ENCODE measurements at places on chromosomes 13 and 19.

- DNase-seq, result no peak
These were observed 83.5 kb upstream of the RNF113B start for GRCh38 chr13:98260357-98261164.

- DNase-seq, result no peak
These were observed 14.4 kb upstream of the SYCN start for GRCh38 chr19:39218230-39219007.

GRCh38 chr13:72208112-72208645, 341.2 kb upstream of the DACH1 start:
- DNase-seq, result no peak

GRCh38 chr19:43489310-43489709, 15.2 kb downstream of the PHLDB3 start:
- DNase-seq, result no peak

DNA sequence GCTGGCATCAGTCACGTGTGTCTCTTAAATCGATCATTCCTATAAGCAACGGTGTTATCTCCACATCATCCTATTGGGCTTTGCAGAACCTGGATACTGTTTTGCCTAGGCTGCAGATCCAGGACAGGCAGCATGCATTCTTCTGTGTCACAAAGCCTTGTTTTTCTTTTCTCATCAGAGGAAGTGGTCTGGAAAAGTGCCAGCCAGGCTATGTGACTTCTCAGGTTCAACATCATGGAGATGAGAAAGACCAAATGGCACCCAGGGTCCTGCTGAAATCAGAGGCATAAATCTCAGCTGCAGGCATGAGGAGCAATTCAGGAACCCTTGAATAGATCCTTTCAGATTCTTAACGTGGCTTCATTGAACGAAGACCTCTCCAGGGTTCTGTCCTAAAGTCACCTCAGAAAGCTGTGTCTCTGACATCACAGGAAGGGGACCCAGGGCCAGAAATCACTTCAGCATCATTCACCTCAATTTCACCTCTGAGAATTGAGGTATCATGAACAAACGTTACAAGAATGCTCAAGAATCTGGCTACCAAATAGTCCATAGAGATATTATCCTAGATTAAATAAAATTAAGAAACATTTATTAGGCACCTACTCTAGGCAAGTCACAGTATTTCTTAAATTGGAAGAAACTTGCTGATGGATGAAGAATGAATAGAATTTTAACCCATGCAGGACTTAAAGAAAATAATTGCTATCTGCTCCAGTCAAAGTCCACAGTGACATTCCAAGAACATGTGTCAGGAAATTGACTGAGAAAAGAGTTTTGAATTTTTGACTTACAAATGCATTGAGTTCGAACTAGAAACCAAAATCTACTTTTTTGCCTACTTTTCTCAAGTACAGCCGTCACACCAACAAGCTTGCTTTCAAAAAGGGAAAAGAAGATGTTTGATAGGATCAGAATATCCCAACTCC, 124.1 kb downstream of the COG6 start:
- DNase-seq, result no peak

DNA sequence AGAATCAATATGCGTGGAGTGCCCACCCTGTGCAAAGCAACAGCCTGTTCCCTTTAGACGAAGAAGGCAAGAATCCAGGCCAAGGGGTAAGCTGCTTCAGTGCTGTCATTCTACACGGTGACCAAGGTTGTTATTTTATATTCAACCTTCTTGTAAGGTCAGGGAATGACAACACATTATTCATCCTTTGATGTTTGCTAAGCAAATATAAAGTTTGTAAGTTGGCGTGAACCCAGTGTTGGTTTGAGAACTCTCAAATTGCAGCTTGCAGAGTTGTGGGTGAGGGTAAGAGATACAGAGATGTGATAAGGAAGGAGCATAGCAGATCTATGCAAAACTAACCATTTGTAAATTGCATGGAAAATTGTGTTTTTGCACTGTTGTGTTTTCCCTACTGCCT, 436.7 kb downstream of the FGF9 start:
- DNase-seq, result no peak

Measured in esophagus muscularis mucosa (tissue), 4 donors.